ENCODE measurements at places on chromosomes 3 and 15. TPM values are rescaled to one million over a fixed set of nuclear protein-coding genes. Genes with fewer than 3 reads are reported as not detected.

DNA sequence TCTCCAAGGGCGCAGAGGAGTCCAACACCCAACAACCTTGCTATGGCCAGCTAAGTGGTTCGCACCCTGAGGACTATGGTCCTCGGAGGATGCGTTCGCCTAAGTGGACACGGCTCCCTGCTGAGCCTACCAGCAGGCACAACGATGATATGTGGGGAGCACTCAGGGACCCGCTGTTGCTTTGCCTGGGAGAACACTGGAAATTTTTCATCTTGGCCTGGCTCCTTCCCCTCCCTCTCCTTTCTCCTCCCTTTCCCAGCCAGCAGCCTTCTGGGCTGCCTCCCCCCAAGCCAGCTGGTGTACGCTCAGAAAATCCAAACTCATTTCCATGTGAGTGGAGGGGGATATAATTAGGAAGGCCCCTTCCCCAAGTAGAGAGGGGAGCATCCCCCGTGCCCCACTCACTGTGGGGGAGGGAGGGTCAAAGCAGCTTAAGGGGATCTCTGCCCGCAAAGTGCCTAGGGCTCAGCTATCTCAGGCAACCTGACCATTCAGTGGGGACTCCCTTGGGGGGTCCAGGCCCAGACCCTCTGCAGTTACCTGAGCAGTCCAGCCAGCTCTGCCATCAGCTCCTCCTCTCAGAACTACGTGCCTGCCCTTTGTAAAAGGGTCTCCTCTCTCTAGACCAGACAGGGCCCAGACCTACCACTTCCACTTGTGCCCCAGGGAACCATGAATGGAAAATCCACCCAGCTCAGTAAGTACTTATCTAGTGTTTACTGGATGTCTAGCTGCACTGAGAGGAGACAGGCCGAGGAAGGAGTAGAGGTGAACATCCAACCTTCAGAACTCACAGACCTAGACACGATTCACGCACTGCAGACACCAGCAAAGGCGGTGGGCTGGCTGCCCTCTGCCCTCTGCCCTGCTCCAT is 742 bp upstream of the SEMA7A start:
- DNase-seq = no peak
- H3K4me3 ChIP-seq = peak overlapping the region; percentile 65
- H3K27me3 ChIP-seq = peaks cover 68% of the 10 kb centered on the region
- H3K4me1 ChIP-seq = peaks cover 3% of the 10 kb centered on the region

GRCh38 chr15:40054855-40055575 is 16.0 kb upstream of the SRP14 start:
- no peak overlapping the region for H3K4me3 ChIP-seq
- H3K27ac ChIP-seq = peak overlapping the region; percentile 64
- no peaks in the 10 kb centered on the region for H3K27me3 ChIP-seq
- DNase-seq = no peak

- H3K4me1 ChIP-seq = peaks cover 7% of the 10 kb centered on the region
- peak; percentile 98 for DNase-seq
Measured at GRCh38 chr15:100602064-100602822, at the start of the genes ASB7 and LINS1. Gene ASB7 (plus strand): TSS chr15:100602589. CDS start chr15:100612217, 9,628 bp downstream. Gene LINS1 (minus strand): TSS chr15:100602184. CDS start chr15:100580842, 21,342 bp downstream.

- H3K4me1 ChIP-seq = peaks cover 28% of the 10 kb centered on the region
- H3K27ac ChIP-seq = no peak overlapping the region
- no peaks in the 10 kb centered on the region for H3K36me3 ChIP-seq
Measured at GRCh38 chr3:174049472-174049871, 651.9 kb downstream of the NLGN1 start.

FGF7 gene
- total RNA-seq = 0.24 TPM

GRCh38 chr3:139319428-139320402 is 24.1 kb upstream of the MRPS22 start:
- H3K4me1 ChIP-seq = peaks cover 9% of the 10 kb centered on the region
- H3K36me3 ChIP-seq = no peaks in the 10 kb centered on the region
- H3K4me3 ChIP-seq = no peak overlapping the region
- H3K27ac ChIP-seq = no peak overlapping the region

DLEC1 gene
- 1.3 TPM for total RNA-seq

GRCh38 chr3:114834175-114834940 is 312.7 kb downstream of the ZBTB20 start:
- H3K4me3 ChIP-seq = no peak overlapping the region
- no peaks in the 10 kb centered on the region for H3K36me3 ChIP-seq
- H3K27me3 ChIP-seq = peaks cover 2% of the 10 kb centered on the region
- peaks cover 15% of the 10 kb centered on the region for H3K4me1 ChIP-seq
- no peak for DNase-seq

GRCh38 chr15:34512628-34513027 is 70.8 kb downstream of the GOLGA8B start:
- H3K36me3 ChIP-seq = no peaks in the 10 kb centered on the region
- peak overlapping the region; percentile 63 for H3K4me3 ChIP-seq
- peaks cover 12% of the 10 kb centered on the region for H3K4me1 ChIP-seq
- no peak overlapping the region for H3K27ac ChIP-seq
- H3K27me3 ChIP-seq = peaks cover 62% of the 10 kb centered on the region
- DNase-seq = no peak

- no peak for DNase-seq
- H3K27me3 ChIP-seq = no peaks in the 10 kb centered on the region
- peaks cover 13% of the 10 kb centered on the region for H3K36me3 ChIP-seq
- no peaks in the 10 kb centered on the region for H3K4me1 ChIP-seq
- H3K4me3 ChIP-seq = no peak overlapping the region
Measured at GRCh38 chr3:47003461-47004368, 24.2 kb downstream of the NBEAL2 start.

DNA sequence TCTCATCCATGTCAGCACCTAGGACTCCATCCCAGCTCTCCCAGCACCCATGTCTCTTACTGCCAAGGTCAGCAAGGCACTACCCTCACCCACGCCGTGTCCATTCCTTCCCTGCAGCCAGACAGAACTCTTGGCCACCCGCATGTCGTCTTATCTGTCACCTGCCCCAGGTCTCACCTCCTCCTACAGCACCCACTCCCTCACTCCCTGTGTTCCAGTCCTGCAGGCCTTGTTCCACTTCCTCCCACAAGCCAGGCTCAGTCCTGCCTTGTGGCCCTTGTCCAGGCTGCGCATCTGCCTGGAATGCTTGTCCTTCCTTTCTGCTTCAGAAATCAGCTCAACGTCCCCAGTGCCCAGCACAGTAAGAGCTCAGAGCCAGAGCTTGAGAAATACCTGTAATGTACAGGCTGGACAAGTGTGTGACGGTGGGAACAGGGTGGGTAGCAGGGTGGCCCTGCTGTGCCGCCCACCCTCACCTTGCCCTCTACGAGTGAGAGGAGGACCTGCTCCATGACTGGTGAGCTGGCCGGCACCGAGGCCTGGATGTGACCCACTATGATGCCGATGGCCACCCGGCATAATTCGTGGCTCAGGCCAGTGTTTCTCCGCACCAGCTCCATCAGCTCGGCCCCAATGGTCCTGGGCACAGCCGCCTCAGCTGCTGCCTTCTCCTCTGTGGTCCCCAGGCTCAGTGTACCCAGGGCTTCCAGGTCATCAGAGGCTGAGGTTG is 4.7 kb downstream of the NCKIPSD start:
- peaks cover 16% of the 10 kb centered on the region for H3K36me3 ChIP-seq
- H3K4me3 ChIP-seq = no peak overlapping the region
- H3K27ac ChIP-seq = no peak overlapping the region
- H3K4me1 ChIP-seq = peaks cover 15% of the 10 kb centered on the region

DNA sequence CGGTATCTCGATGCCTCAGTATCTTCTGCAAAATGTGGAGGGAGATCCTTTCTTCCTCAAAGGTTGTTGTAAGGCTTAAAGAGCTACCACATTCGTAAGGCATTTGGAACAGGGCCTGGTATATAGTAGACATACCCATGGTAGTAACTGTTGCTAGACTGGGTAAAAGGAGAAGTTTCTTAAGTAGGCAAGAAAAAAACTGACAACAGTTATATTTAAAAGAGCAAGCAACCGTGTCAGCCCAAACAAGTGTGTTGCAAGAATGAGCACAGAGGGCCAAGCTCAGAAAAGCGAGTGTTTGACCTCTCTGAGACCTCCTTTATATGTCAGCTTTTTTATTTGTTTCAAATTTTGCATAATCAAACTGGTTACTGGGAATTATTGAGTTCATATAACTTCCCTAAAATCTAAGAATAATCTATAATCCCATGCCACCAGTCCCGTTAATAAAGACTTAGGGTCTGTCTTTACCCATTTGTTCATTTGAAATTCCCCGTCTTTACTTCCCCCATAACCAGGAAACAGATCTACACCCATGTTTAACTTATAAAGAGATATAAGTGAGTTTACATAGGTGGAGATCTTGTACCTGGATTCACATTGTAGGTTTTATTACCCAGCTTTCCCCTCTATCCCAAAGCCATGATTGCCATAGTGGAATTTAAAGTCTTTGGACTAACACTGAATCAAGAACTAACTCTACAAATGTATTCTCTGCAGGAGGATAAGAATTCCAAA is 7.3 kb downstream of the B3GNT5 start:
- H3K4me3 ChIP-seq = no peak overlapping the region
- DNase-seq = no peak
- H3K27ac ChIP-seq = no peak overlapping the region
- H3K4me1 ChIP-seq = peaks cover 23% of the 10 kb centered on the region

HYAL1 gene
- 3.1 TPM for total RNA-seq

- no peaks in the 10 kb centered on the region for H3K36me3 ChIP-seq
- H3K27ac ChIP-seq = peak overlapping the region; percentile 95
- H3K4me3 ChIP-seq = peak overlapping the region; percentile 98
- peaks cover 4% of the 10 kb centered on the region for H3K27me3 ChIP-seq
Measured at GRCh38 chr3:192917028-192917403, 640 bp downstream of the MB21D2 start.
